ENCODE measurements at places on chromosomes 12 and 14.

- no peak for DNase-seq
These were observed 115.0 kb downstream of the PCNX1 start for GRCh38 chr14:71022012-71022869.

DNA sequence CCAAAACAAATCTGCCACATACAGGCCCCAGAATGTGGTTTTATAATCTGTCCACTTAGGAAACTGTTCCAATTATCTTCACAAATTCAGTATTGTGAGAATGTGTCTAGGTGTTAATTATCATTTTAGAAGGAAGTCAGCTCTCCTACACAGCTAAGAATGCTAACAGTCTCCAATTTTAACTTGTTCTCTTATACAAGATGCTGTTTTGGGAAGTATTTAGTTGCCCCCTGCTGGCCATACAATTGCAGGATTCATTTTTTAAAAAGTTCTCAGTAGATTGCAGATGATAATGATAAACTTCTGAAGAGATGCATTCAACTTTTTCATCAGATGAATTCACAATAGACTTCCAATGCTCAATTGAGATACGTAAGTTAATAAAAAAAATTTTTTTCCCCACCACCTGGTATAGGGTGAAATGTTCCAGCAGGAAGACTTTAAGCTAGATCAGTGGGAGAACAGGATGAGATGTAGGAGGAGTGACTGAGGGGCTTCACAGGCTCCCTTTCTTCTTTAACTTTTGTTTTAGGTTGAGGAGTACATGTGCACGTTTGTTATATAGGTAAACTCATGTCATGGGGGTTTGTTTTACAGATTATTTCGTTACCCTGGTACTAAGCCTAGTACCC, 27.3 kb upstream of the OSBPL8 start:
- DNase-seq: peak; percentile 57

DNA sequence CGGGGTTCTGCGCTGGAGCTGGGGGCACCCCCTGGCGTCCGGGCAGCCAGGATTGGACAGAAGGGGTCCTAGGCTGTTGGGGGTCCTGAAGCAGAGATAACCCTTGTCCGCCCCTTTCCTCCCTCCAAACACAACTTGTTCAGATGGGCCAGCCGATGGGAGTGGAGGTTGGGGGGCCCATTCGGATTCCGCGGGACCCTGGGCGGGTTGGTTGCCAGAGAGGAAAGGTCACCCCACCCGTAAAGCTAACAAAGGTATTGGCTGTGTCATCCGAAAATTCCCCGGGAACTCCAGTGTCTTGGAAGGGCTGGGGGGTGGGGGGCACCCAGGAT, 1.3 kb downstream of the FAM222A start:
- DNase-seq: no peak

DNA sequence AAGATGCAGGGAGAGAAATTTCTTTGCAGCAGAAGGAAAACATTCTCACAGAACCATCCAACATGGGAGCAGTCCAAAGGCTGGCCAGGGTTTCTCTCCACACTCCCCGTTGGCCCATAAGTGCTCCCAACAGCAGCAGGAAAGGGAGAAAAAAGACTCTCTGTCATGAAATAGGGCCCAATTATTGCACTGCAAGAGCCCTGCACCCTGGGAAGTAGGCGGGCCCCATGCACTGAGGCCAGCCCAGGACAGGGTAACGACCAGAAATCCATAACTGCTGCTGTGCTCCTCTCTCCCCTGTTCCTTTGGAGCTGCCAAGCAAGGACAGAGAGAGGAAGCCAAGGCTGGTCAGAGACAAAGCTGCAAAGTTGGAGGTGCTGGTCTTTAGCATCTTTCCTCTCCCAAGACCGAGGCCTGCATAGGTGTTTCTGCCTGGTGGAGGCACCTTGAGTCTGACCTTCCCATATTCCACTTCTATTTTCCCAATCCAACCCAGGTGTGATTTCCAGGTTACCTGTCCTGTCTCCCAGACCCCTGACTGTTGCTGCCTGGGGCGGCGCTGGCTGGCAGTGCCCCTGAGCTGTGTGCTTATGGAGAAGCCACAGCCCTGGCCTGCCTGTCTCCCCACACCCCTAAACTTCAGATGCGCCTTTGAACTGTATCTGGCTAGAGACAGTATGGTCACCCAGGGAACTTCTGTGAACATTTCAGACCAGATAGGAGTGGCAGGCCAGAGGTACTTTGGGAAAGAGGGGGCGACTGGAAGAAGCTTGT, 6.8 kb downstream of the GALNT16 start:
- DNase-seq: no peak

GRCh38 chr14:53963320-53964227, 6.9 kb upstream of the BMP4 start:
- no peak for DNase-seq

DNA sequence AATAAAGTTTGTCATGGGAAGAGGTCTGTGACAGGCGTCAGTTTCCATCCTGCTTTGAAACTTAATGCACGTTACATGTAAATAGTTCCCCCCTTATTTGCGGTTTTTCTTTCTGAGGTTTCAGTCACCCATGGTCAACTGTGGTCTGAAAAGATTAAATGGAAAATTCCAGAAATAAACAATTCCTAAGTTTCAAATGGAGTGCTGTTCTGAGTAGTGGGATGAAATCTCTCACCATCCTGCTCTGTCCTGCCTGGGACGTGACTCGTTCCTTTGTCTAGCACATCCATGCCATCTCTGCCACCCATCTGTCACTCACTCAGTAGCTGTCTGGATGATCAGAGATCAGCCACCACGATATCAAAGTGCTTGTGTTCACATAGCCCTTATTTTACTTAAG, 51.3 kb upstream of the DICER1 start:
- DNase-seq: no peak

- no peak for DNase-seq
These were observed 17.4 kb downstream of the PAWR start for GRCh38 chr12:79673354-79673753.

DNA sequence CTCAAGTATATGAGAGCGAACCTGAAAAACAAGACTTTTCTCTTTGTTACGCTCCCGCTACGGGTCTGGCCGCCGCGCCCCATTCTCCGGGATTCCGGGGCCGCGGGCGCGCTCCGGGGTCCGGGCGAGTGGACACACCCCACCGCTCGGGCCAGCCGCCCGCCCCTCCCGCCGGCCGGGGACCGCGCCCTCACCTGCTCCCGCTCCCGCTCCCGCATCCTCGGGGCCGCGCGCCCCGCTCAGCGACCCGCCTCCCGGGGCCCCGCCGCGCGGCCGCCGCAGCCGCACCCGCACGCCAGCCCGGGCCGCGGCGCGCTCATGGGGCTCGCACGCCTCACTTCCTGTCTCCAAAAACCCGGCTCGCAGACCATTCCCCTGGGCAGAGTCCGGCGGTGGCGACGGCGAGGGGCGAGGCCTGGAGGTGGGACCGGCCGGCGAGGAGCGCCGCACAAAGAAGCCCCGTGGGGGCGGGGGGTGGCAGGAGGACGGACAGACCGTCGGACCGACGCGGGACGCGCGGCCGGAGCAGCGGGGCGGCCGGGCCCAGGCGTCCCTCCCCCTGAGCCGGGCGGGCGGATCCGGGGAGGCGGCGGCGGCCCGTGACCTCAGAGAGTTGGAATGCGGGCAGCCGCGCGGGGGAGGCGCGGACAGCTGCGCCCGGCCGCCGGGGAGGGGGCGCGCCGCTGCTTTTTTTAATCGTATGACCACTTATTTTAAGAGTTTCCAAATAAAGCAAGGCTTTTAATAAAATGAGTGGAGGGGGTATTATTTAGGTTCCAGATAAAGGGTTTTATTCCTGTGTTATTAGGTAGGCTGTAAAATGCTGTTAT, at the start of gene PTPN21:
PTPN21 (minus strand) TSS at position 551 of the 830 bp plus-strand sequence. CDS start 4,590 bp downstream, outside the sequence.
- DNase-seq: peak; percentile 79

DNA sequence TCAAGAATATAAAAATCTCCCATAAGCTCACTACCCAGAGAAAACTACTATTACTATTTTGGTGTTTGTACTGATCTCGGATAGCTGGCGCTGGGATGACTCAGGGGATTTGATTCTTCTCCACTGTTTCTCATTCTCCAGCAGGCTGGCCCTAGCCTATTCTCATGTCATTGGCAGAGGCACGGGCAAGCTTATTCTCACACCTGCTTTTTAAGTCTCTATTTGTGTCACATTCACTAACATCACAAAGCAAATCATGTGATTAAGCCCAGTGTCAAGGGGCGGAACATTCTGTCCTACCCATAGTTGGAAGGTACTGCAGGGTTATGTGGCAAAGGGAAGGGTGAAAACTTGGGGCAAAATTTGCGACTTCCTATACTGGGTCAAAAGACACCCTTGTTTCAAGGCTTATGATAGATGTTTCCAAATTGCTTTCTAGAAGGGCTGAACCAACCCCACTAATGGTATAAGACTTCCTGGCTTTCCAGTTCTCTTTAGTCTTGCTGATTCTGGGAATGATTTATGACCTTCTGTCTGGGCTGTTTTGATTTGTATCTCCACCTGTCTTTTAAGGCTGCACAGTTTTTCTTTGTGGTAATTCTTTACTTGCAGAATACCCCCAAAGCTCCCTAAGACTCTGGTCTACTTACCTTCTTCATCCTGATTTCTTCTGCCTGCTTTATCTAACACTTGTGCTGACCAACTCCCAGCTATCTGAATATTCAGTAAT, 406.4 kb downstream of the NRXN3 start:
- DNase-seq: no peak

- no peak for DNase-seq
These were observed 11.8 kb upstream of the SP7 start for GRCh38 chr12:53347905-53348304.

DNA sequence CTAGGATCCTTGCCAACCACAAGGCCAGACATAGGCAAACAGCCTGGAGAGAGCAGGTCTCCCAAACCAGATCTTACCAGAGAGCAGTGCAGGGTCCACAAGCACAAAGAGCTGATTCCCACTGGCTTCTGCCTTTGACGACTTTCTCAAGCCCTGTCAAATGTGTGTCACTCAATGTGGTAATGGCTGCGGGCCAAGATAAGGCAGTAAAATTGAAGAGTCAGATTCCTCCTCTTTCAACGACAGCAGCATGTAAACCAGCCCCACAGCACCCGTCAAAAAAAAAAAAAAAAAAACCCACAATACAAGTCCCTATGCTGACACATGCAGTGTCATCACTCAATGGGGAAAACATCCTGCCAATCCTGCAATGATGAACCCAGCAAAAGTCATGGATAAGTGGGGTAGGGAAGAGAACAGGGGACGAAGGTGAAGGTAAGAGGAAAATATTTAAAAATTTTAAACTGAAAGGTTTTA, at the start of gene STON2:
STON2 (minus strand) TSS at position 123 of the 477 bp plus-strand sequence. CDS start 1,942 bp downstream, outside the sequence.
- DNase-seq: peak; percentile 16

DNA sequence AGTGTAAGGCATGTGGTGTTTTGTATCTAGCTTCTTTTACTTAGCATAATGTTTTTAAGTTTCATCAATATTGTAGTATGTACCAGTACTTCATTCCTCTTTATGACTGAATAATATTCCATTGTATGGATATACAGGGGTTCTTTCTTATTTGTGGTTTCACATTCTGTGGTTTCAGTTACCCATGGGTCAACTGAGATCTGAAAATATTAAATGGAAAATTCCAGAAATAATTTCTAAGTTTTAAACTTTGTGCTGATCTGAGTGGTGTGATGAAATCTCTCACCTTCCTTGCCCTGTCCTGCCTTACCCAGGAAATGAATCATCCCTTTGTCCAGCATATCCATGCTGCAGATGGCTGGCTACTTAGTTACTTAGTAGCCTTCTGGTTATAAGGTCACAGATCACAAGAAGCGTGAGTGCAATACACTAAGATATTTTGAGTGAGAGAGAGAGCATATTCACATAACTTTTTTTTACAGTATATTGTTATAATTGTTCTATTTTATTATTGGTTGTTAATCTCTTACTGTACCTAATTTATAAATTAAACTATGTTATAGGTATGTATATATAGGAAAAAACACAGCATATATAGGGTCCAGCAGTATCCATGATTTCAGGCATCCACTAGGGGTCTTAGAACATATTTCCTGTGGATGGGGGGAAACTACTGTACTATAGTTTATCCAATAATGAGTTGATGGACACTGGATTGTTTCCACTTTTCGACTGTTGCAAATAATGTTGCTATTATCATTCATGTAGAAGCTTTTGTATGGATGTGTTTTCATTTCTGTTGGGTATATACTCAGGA, 59.6 kb upstream of the LRTM2 start:
- DNase-seq: peak; percentile 79

GRCh38 chr12:128852885-128853599, at the start of gene GLT1D1:
TSS of gene GLT1D1 (plus strand) at chr12:128853478. CDS start at chr12:128853582, 104 bp downstream.
- no peak for DNase-seq

GRCh38 chr12:76199808-76200207, 115.3 kb upstream of the NAP1L1 start:
- no peak for DNase-seq

DNA sequence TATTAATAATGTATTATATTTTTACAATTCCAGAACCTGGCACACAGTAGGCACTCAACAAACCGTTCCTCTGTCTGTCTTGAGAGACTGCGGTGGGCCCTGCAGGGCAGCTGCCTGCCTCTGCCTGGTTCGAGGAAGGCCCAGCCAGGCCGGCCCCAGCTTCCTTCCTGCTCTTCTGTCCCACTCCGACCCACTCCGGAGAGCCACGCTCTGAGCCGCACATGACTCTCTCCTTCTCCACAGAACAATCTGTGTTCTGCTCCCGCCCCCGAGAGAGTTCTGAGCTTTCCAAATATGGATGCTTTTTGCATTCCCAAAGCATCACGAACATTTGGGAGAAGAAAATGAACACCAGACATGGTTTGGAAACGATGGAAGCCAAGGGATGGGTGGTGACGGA, 57.3 kb downstream of the TTC7B start:
- DNase-seq: no peak

GRCh38 chr12:53324113-53324778, 2.8 kb upstream of the AAAS start:
- no peak for DNase-seq

- no peak for DNase-seq
These were observed 9.8 kb upstream of the BDKRB2 start for GRCh38 chr14:96194657-96195431.

DNA sequence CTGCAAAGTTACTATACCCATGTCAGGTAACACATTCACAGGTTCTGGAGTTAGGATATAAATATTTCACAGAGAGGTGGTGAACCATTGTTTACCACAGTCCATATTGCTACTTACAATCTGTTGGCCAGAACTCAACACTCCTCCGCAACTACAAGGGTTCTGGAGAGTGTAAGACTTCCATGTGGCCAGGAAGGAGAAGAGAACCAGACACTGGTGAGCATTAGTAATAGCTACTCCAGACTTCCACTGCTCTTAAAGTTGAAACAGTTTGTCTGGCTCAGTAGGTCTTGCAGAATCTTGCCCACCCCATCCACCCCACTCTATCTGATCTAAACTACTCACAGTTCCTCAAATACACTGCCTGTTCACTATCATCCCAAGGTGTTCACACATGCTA, 369.6 kb downstream of the DUSP6 start:
- no peak for DNase-seq

DNA sequence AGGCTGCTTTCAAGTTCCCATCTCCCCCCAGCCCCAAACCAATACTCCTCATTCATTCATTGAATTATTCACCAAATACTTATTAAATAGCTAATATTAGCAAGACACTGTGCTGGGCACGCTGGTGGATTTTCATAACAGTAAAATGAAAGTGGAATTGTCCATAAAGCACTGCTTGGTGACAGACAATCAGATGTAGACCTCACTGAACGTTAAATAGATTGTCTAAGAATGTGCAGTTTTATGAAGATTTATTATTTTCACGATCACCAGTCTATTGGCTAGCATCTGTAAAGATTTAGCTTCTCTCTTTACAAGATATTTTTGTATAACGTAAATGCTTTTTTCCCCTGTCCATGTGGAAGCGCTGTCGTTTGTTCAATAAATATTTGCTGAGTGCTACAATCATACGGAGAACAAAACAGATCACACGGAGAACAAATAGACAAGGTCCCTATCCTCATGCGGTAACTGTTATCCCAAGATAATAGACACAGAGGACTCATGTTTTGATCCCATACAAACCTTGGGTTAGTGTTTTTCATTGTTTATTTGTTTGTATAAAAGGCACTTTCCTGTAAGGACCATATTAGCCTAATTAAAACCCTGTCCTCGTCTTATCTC, 397.6 kb downstream of the BCAT1 start:
- no peak for DNase-seq
